Mucosa of descending colon (tissue), 3 donors: ENCODE measurements at places on chromosomes 5 and 9.
A peak's percentile ranks its signal among the peaks of the same experiment; 100 is the strongest.

DNA sequence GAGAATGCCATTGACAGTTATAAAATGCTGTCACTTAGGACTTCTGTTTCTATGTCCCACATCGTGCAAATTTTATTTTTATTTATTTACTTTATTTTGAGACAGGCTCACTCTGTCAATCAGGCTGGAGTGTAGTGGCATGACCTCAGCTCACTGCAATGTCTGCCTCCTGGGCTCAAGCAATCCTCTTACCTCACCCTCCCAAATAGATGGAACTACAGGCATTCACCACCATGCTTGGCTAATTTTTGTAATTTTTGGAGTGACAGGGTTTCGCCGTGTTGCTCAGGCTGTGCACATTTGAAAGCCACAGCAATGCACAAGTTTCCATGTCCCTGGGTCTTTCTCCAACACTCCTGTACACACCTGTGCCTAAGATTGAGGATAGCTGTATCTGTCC lies 51.8 kb downstream of the ADAMTS16 start:
- DNase-seq = no peak

GRCh38 chr9:20593105-20593504 lies 29.2 kb downstream of the MLLT3 start:
- DNase-seq = no peak

DNA sequence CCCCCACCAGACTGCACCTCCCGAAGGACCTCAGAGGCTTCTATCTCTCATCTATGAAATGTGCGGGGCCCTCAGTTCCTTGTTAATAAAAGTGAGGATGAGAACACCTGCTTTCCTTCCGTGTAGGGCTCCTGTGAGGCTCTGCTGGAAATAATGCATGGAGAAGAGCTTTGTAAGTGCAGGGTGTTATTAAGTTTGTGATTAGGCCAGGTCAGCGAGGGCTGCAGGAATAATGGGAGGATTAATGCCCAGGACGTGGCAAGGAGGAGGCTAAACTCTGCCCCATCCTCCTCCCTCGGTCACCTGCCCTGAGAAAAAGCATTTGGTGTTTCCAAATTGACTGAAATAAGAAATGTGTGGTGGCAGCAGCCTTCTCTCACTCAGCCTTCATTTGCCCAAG lies 83.5 kb upstream of the HSPA9 start:
- DNase-seq = no peak

GRCh38 chr9:76433836-76434235 lies 25.1 kb upstream of the GCNT1 start:
- DNase-seq = no peak

GRCh38 chr5:125044491-125045282 lies 298.2 kb upstream of the ZNF608 start:
- no peak for DNase-seq

DNA sequence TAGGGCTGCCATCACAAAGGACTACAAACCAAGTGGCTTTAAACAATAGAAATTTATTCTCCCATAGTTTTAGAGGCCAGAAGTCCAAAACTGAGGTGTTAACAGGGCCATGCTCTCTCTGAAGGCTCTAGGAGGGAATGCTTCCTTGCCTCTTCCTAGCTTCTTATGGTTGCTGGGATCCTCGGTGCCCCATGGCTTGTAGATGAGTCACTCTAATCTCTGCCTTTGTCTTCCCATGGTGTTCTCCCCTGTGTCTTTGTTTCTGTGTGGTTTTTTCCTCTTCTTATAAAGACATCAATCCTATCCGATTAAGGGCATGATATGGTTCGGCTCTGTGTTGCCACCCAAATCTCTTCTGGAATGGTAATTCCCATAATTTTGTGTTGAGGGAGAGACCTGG lies 178.8 kb upstream of the NREP start:
- DNase-seq = no peak

DNA sequence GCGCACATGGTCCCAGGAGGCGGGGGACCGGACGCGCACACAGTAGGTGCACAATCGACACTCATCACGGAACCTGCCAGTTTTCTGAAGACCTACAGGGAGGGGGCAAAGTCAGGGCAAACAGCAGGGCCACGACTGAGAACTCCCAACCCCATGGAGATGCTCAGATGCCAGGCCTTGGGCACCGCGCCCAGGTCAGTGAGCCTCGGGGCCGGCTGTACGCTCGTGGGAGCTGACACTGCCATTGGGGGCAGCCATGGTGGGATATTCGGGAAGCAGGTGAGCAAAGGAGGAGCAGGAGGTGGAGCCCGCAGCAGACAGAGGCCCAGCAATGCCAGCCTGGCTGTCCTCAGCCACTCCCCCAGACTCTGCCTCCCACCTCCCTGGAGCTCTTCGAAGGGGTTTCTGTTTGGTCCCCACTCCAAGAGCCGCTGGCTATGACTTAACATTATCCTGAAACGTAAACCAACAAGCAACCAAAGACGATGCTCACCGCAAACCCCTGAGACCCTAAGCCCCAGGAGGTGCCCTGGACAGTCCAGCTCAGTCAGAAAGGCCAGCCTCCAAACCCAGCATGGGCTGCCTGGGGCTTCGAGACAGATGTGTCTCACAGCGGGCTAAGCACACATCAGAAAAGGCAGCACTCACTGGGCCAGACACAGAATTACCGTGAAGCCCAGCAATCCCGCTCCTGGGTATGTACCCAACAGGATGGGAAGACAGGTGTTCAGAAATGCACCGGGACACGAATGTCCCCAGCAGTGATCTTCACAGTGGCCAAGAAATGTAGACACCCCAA lies 78.4 kb downstream of the VAV2 start:
- no peak for DNase-seq

GRCh38 chr5:135553688-135554462 lies 18.1 kb upstream of the NEUROG1 start:
- peak; percentile 62 for DNase-seq

- DNase-seq = no peak
Observed at GRCh38 chr9:100554935-100555401, 22.9 kb upstream of the CAVIN4 start.

- no peak for DNase-seq
Observed at GRCh38 chr5:87524217-87524616, 111.5 kb upstream of the CCNH start.

- no peak for DNase-seq
Observed at GRCh38 chr9:121685795-121686377, 34.5 kb downstream of the DAB2IP start.

- peak; percentile 17 for DNase-seq
Observed at GRCh38 chr9:34744295-34745221, 34.6 kb upstream of the CCL21 start.

DNA sequence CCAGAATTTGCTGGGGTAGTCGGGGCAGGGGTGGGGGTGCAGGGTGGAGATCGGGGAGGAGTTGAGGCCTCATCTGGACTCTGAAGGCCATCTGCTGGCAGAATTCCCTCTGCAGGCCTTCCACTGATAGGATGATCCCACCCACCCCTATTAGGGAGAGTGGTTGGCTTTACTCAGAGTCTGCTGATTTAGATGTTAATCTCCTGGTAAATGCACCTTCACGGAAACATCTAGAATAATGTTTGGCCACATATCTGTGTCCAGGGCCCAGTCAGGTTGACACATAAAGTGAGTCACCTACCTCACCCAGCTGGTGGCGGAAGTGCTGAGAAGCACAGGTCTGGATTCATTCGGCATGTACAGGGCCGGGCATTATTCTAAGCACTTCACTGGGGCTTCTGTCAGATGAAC lies 50.0 kb downstream of the DAPK1 start:
- no peak for DNase-seq

DNA sequence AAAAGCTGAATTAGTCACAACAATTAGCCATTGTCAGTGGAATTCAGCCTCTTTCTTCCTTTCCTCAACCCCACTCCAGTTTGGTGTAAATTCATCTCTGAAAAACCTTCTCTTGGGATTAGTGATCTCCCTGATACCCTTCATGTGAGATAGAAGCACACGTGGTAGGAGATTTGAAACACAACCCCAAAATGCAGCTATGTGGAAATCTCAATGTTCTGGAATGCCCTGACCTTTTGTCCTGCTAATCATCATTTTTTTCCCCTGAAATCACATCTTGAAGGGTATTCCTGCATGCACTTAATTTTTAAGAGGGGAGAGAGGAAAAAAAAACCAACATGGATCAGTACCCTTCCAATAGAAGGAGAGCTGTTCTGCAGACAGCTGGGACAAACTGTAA lies 612.6 kb downstream of the EBF1 start:
- DNase-seq = no peak

GRCh38 chr5:132100672-132101261 lies 27.2 kb downstream of the CSF2 start:
- no peak for DNase-seq

DNA sequence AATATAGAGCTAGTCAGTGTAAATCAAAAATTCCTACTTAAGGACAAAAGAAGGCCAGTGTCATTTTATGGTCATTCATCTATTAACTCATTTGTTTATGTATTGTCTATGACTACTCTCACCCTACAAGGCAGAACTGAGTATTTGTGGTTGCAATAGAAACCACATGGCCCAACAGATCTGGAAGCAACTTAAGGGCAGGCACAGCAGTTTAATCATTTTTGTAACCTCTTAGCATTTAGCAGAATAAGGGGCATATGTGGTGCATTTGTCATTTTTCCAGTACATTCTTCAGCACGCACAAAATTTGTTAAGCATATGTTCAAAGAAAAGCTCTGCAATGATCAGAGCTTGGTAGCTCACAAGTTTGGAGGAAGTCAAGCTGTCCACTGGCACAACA lies 1.1 kb downstream of the FKBP15 start:
- no peak for DNase-seq

DNA sequence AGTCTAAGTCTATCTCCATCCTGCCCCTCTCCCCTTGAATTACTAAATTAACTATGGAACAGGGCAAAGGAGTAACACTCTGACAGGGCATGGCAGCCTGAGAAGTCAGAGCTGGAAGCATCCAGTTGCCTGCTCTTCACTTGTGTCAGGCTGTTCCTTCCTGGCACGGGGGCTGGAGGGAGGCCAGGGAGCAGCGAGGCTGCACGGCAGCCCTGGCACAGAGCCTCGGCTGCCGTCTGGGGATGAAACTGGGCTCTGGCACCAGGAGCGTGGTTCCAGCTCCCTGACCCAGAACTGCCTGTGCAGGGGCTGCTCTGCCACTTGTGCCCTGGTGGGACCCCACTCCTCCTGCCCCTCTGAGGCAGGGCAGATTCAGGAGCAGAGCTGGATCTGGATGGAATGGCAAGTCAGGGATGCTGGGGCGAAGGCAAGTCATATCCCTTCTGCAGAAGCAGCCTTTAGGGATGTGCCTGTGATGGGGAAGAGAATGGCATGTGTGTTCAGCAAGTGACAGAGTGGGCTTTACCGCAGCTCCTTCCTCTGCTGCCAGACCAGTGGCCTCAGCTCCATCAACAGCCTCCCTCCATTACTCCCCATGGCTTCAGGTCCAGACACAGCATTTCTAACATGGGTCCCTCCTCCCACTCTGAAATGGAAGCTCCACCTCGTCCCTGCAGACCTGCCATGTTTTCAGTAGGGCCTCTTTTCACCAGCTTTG lies 42.2 kb upstream of the PDE8B start:
- peak; percentile 51 for DNase-seq

- peak; percentile 15 for DNase-seq
Observed at GRCh38 chr9:90433398-90433941, 209.2 kb downstream of the DIRAS2 start.

DNA sequence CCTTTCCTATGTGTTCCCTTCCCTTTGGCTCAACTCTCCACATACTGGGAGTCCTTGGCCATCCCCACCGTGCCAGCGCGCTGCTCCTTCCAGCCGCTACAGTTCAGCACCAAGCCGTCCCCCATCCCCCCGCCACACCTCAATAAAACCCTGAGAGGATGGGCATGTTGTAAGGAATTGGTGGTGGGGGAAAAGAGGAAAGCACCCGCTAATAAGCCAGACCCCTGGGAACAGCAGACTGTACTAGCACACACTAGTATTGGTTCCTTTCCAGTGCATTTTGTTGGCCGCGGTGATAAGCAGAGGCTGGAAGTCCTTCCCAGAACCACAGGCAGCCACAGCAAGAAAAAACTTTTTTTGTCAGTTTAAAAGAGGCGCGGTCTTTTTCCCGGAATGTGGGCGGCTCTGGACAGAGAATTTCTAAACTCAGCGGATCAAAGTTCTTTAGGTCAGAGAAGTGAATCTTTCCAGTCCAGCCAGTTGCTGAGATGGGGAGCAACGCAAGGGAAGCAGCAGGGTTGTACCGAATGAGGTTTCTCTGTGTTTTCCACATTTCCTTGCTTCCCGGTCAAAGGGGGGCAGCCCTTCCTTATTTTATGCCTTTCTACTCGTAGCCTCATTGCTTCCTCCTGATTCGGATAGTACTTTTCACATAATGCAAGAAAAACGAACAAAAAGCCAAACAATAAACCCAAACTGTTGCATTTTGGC lies 2.1 kb downstream of the CHSY3 start:
- no peak for DNase-seq

DNA sequence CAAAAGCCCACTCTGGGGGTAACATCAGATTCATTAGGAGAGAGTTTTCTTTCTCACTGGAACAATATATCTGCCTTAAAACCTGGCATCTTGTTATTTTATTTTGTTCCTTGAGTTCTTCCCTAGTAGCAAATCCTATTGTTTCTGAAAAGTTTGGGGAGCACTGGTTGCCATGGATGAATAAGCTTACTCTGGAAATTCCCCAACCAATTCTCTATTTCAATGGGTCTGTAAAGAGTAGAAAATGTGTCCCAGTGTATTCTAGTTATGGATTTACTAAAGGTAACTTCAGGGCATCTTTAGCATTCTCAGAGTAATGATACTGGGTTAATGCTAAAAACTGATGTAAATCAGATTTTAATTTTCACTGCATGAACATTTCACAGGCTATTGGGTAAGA lies 94.2 kb upstream of the S1PR3 start:
- no peak for DNase-seq

DNA sequence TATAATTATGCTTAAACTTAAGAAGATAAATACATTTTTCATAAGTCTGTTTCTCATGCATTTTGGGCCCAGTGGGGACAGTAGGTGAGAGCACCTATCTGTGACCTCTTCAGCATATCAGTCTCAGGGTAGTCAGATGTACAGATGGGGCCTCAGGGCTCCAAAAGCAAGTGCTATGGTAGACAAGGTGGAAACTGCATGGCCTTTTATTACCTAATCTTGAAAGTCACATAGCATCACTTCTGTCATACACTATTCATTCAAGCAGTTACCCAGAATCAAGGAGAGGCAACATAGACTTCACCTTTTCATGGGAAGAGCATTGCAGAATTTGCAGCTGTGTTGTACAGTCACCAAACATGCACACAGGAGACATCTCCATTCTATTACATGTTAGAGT lies 94.8 kb downstream of the SV2C start:
- no peak for DNase-seq

GRCh38 chr5:173582216-173583111 lies 34.0 kb downstream of the BOD1 start:
- DNase-seq = no peak

GRCh38 chr5:108642170-108642906 lies 105.4 kb upstream of the FER start:
- no peak for DNase-seq

DNA sequence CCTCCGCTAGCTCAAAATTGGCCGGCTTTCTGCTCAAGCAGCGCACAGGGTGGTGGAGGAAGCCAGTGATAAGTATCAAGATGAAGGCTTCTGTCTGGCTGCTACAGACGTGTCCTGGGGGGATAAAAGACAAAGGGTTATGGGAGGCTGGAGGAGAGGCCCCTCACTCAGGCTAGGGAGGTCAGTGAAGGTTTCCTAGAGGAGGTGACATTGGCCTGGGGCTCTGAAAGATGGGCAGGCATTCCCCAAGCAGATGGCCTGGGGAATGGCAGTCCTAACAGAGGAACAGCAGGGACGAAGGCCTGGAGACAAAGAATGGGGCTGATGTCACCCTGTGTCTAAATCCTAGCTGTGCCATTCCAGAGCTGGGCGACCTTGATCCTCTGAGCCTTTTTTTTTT lies 32.3 kb downstream of the OLFML2A start:
- no peak for DNase-seq
